Activated CD8-positive, alpha-beta memory T cell treated with anti-CD3 and anti-CD28 coated beads for 4 hours (primary cell): ENCODE measurements at places on chromosomes 7 and 10.

DNA sequence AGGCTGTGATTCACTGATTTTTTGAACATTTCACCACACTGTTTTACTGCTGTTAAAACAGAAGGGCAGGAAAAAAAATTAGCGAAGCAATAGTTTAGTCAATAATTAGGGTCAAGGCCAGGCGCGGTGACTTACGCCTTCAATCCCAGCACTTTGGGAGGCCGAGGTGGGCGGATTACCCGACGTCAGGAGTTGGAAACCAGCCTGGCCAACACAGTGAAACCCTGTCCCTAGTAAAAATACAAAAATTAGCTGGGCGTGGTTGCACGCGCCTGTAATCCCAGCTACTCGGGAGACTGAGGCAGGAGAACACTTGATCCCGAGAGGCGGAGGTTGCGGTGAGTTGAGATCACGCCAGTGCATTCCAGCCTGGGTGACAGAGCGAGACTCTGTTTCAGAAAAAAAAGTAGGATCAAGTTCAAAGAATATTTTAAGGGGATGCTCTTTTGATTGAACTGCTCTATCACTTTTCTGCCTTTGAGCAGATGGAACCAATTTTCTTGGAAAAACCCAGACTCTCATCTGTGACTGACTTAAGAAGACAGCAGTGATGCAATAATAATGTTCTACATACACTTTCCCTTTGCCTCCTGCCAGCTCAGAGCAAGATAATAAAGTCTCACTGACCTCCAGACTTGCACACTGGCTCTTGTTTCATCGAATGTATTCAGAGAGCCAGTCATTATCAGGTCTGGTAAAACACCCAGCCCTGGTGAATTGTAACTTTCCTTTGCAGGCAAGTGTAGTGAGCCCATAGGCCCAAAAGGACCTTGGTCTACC lies 1.6 kb upstream of the PPA1 start:
- DNase-seq: no peak

GRCh38 chr7:157335236-157335635 lies 1.6 kb upstream of the DNAJB6 start:
- DNase-seq: no peak

- no peak for DNase-seq
These were observed 77.6 kb downstream of the BICC1 start for GRCh38 chr10:58590152-58590840.

- no peak for DNase-seq
These were observed 28.5 kb downstream of the GSDME start for GRCh38 chr7:24728503-24729364.

GRCh38 chr10:69703766-69704630 lies 74.0 kb downstream of the FAM241B start:
- DNase-seq: no peak

- no peak for DNase-seq
These were observed 14.1 kb downstream of the PRKAG2 start for GRCh38 chr7:151862606-151863381.

- DNase-seq: no peak
These were observed 250.0 kb upstream of the HGF start for GRCh38 chr7:82019551-82020475.

GRCh38 chr7:157096286-157097055 lies 42.3 kb upstream of the UBE3C start:
- no peak for DNase-seq

GRCh38 chr10:132888898-132889490 lies 53.4 kb downstream of the CFAP46 start:
- no peak for DNase-seq

DNA sequence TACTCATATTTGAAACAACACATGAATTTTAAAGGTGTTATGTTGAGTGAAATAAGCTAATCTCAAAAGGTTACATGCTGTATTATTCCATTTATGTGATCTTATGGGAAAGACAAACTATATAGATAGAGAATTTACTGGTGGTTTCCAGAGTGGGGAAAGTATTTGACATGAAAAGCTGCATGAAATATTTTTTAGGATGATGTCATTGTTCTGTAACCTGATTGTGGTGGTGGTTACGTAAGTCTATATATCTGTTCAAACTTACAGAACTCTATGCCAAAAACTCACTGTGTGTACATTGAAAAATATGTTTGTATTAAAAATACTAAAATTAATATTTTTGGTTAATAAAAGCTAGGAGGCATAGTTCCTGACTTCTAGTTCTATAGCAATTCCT lies 453.0 kb downstream of the SORCS3 start:
- DNase-seq: no peak

DNA sequence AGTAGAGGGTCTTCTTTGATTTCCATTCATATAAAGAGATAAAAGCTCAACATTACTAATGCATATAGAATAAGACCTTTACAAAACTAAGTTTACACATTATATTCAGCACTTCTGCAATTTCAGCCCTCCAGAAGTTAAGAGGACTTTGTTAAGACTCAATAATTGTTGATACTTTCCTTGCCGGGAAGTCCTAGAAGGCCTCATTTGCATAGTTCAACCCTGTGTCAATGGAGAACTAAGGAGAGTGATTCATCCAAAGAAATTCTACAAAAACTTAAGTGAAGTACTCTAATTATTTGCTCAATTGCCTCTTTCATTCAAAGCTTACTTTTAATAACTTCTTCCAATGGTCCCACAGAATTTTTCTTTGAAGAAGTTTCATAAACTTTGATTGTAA lies 1060.3 kb upstream of the CELF2 start:
- no peak for DNase-seq

DNA sequence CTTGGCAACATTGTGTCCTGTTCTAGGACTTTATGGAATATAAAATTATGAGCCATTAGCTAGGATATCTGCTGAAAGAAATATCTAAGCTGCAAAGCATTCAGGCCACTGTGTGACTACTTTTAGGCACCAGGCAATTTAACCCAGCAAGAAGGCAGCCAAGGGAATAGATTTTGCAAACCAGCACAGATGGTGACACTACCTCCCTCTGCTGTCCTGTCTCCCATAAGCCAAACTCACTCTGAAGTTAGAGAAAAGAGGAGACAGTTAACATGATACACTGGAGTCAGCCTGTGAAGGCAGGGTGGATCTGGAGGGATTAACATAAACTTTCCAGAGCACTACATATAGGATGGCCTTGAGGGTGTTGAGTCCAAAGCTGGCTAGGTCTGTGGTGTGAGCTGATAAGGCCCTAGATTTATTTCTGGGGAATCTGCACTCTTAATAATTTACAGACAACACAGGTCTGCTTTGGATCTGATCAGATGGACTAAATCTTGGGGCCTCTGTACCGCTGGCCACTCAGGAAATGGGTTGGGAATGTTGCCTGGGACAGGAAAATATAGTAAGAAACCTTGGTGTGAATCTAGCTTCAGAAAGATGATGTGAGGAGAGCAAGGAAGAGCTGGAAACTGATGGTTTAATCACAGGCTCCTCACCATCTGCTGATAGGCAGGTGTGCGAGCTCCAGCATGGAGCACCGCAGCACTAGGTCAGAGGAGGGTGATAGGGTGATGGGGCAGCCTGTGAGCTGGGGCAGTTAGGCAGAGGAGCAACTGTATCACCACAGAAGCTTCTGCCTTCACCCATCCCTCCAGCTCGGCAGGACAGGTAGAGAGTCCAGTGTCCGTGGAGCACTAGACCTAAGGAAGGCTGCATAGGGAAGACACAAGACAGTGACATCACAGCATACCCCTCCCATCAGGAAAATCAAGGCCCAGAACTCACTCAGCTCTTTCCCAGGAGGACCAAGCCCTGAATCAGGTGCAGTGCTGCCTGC lies 229.9 kb upstream of the PRSS1 start:
- no peak for DNase-seq

DNA sequence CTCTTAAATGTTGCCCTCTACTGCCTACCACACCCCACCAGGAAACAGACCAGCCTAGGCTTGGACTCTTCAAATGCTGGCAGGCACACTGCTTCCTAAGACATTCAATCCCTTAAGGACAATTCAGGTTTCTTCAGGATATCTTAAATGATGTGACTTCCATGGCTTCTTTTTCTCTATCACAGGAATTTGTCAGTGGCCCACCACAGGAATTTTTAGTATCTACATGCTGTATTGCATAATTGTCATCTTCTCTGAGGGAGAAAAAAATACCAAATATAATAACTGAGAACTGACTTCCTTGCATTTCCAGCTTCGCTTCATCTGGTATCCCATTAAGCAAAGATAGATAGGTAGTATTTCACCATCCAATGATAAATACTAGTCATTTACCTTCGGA lies 129.3 kb downstream of the WNT2 start:
- no peak for DNase-seq

GRCh38 chr7:18386607-18387006 lies 108.9 kb upstream of the HDAC9 start:
- DNase-seq: no peak

- DNase-seq: no peak
These were observed 527.1 kb upstream of the FOXK1 start for GRCh38 chr7:4154882-4155535.

- DNase-seq: no peak
These were observed 40.1 kb downstream of the RBM33 start for GRCh38 chr7:155684543-155684942.

- DNase-seq: no peak
These were observed 44.5 kb downstream of the LANCL2 start for GRCh38 chr7:55409482-55410225.

DNA sequence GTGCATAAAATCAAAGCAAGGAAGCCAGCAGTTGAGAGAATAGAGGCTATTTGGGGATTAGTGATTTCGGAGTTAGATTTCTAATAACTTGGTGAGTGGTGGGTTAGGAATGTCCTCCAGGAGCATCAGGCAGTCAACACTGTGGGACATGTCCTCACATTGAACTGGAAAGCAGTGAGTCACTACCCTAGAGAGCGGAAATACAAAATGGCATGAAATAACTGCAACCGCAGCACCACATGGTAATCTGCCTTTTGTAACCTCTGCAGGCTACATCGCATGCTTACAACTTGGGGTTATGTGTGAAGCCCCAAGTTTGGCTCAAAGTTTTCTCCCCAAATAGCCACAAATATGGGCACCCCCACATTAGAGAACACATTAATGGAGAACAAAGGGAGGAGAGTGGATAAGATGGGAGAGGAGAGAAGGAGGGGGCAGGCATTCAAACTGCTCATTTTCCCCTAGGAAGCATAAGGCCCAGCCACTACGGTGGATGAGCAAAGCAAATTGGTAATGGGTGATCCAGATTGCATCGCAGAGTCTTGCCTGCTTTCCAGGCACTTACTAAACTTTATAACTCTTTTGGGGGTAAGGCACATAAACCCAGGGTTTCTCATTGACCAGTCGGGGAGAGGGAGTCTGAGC lies 22.0 kb upstream of the SLF2 start:
- DNase-seq: no peak

DNA sequence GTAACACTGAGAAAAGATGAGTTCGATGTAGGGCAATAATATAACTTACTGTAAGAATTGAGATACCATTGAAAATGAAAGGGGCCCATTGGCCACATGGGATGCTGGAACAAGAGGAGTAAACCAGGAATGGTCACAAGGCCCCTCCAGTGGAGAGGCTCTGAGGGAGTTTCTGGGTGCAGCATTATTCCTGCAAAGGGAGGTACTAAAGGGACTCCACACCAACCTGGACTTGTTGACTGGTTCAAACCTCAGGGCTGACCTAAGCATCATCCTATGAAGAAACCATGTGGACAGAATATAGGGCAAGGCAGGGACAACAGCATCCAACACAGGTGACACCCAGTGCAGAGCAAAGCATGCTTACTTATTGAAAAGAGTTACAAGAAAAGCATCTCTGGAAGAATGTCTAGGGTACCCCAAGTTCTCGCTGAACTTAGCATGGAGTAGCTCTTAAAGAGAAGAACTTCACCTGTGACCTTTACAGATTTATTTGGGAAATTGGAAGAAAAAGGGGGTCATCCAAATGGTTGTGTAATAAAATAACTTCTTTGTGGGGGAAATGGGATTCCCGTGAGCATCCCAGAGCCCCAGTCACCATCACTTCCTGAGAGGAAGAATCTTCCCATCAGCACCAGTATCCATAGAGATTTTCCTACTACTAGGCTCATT lies 34.7 kb downstream of the PRSS2 start:
- no peak for DNase-seq

GRCh38 chr7:104111271-104111670 lies 96.5 kb downstream of the ORC5 start:
- DNase-seq: no peak

DNA sequence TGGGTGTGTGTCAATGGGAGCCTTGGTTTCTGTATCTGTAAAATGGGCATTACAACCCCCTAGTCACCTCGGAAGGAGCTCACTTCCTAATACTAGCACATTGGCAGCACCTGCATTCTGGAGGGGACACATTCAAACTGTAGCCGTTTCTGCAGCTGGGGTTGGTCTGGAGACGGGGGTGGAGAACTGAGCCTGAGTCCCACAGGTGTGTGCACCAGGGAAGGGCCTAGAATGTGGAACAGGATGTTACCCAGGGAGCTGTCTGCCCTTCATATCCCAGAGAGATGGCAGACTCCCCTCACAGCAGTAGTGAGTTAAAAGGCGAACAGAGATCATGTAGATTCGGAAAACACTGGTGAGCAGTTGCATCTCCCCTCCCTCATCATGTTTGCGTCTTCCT lies 272.8 kb upstream of the ZNF32 start:
- DNase-seq: no peak
